Subcutaneous preadipocyte (primary cell): ENCODE measurements at places on chromosomes 3 and 15. TPM values are rescaled to one million over a fixed set of nuclear protein-coding genes. Genes with fewer than 3 reads are reported as not detected.

ZMAT3 gene
- 18.8 and 20.2 TPM in 2 replicates for total RNA-seq

ERICH6 gene
- total RNA-seq = under 0.01 TPM in 1 of 2 replicates, not detected in the other

RCN2 gene
- 34.2 and 47.3 TPM in 2 replicates for total RNA-seq

TLR9 gene
- total RNA-seq = not detected in 2 replicates

RNU5B-1 gene
- not detected in 2 replicates for total RNA-seq

TRAT1 gene
- not detected in 2 replicates for total RNA-seq

SLC24A5 gene
- not detected in 2 replicates for total RNA-seq

RASL12 gene
- total RNA-seq = 3.7 and 6.6 TPM in 2 replicates

KIF15 gene
- total RNA-seq = 10.7 and 17.4 TPM in 2 replicates

PTX3 gene
- total RNA-seq = 340 and 452 TPM in 2 replicates

SLC12A1 gene
- not detected in 2 replicates for total RNA-seq

CCDC39 gene
- under 0.01 TPM in 1 of 2 replicates, not detected in the other for total RNA-seq

SLC6A1 gene
- total RNA-seq = not detected in 2 replicates

HYAL1 gene
- 2.7 and 3.7 TPM in 2 replicates for total RNA-seq

ROPN1 gene
- not detected in 2 replicates for total RNA-seq

CLDN1 gene
- 0.20 TPM in 1 of 2 replicates, not detected in the other for total RNA-seq

IL16 gene
- total RNA-seq = 1.6 and 4.0 TPM in 2 replicates

ZPLD1 gene
- not detected in 2 replicates for total RNA-seq

CCDC191 gene
- total RNA-seq = 1.5 and 1.8 TPM in 2 replicates

FOXL2NB gene
- under 0.01 and 0.78 TPM in 2 replicates for total RNA-seq

SENP8 gene
- total RNA-seq = 1.8 and 2.9 TPM in 2 replicates

GUCA1C gene
- total RNA-seq = not detected in 2 replicates

GOLGA6C gene
- total RNA-seq = not detected in 2 replicates

KCNMB2 gene
- not detected in 2 replicates for total RNA-seq

SPINK8 gene
- total RNA-seq = not detected in 2 replicates

PARL gene
- total RNA-seq = 23.1 and 32.0 TPM in 2 replicates

DLL4 gene
- not detected in 2 replicates for total RNA-seq

SPRED1 gene
- total RNA-seq = 68.0 and 113 TPM in 2 replicates

CA12 gene
- 122 and 133 TPM in 2 replicates for total RNA-seq

AGTR1 gene
- total RNA-seq = 2.7 and 7.3 TPM in 2 replicates

MOBP gene
- total RNA-seq = not detected in 2 replicates

OXNAD1 gene
- 11.4 and 15.8 TPM in 2 replicates for total RNA-seq

TUBGCP4 gene
- total RNA-seq = 9.6 and 17.6 TPM in 2 replicates

STAC gene
- 0.37 and 4.1 TPM in 2 replicates for total RNA-seq

MYD88 gene
- 5.7 and 6.6 TPM in 2 replicates for total RNA-seq

SLC25A20 gene
- total RNA-seq = 9.9 and 12.9 TPM in 2 replicates

CCR9 gene
- not detected in 2 replicates for total RNA-seq

THSD4 gene
- 5.9 and 38.5 TPM in 2 replicates for total RNA-seq

LARP6 gene
- 28.3 and 30.9 TPM in 2 replicates for total RNA-seq

LDHAL6B gene
- total RNA-seq = not detected in 2 replicates

NAALADL2 gene
- total RNA-seq = 15.1 and 19.0 TPM in 2 replicates

TMEM40 gene
- total RNA-seq = 0.20 TPM in 1 of 2 replicates, not detected in the other

SLC22A14 gene
- 0.20 and 1.5 TPM in 2 replicates for total RNA-seq

PLA2G4D gene
- total RNA-seq = not detected in 2 replicates

CELF6 gene
- total RNA-seq = not detected in 2 replicates

PLCH1 gene
- under 0.01 and 0.37 TPM in 2 replicates for total RNA-seq

RPLP1 gene
- total RNA-seq = 76.8 and 98.5 TPM in 2 replicates

ATP2B2 gene
- under 0.01 TPM in 1 of 2 replicates, not detected in the other for total RNA-seq

UROC1 gene
- total RNA-seq = not detected in 2 replicates

ZKSCAN7 gene
- 3.7 and 5.5 TPM in 2 replicates for total RNA-seq

HLTF gene
- total RNA-seq = 32.0 and 42.0 TPM in 2 replicates

CDHR4 gene
- total RNA-seq = 0.37 TPM in 1 of 2 replicates, not detected in the other

ZNF660 gene
- 0.20 and 1.8 TPM in 2 replicates for total RNA-seq

RAB7A gene
- 71.7 and 97.0 TPM in 2 replicates for total RNA-seq

DNAJA4 gene
- 1.1 and 2.0 TPM in 2 replicates for total RNA-seq

CD200R1 gene
- total RNA-seq = not detected in 2 replicates
